ENCODE measurements at places on chromosomes 4 and X.

GRCh38 chrX:71420686-71421085 is 54.5 kb downstream of the TAF1 start:
- DNase-seq: no peak

DNA sequence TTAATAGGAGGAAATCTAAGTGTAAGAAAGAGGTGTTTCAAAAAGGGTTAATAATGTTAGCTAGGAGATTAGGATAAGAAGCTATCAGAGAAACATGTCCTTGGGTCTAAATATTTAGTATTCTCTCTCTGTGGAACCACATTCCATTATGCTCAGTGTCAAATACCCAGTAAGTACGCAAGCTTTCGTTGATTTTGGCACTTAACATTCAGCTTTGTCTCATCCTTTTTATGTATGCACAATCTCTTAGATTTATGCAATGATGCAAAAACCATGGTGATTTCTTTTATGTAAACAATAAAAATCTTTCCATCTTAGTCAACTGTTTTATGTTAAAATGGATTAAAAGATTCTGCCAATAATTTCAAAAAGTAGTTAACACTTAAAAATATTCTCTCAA is 129.2 kb downstream of the KLHL13 start:
- DNase-seq: no peak

GRCh38 chrX:79557212-79557611 is 190.1 kb upstream of the ITM2A start:
- DNase-seq: no peak

DNA sequence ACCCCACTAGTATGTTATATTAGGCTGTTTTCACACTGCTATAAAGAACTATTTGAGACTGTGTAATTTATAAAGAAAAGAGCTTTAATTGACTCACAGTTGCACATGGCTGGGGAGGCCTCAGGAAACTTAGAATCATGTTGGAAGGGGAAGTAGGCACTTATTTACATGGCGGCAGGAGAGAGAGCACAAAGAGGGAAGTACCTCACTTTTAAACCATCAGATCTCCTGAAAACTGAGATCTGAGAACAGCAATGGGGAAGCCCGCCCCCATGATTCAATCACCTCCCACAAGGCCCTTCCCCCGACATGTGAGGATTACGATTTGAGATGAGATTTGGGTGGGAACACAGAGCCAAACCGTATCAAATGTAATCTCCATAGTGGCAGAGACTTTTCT is 45.4 kb upstream of the XK start:
- DNase-seq: no peak

DNA sequence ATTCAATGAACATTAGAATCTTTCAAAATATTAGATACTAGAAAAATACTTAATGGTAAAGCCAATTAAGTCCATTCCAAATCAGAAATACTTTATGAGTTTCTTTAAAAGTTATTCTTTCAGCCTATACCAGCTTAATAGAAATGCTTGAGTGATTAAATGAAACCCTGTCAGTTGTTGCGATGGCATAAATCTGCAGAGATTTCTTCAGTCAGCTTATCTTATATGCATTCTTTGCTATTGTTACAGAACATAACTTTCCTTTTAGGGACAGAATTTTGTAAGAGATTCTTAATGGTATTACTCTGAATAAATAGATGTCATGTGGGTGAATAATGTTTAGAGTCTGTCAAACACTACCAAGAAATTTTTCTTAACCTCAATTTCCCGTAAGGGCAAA is 325.0 kb upstream of the HAND2 start:
- no peak for DNase-seq

GRCh38 chr4:150242820-150243458 is 164.7 kb downstream of the DCLK2 start:
- no peak for DNase-seq

DNA sequence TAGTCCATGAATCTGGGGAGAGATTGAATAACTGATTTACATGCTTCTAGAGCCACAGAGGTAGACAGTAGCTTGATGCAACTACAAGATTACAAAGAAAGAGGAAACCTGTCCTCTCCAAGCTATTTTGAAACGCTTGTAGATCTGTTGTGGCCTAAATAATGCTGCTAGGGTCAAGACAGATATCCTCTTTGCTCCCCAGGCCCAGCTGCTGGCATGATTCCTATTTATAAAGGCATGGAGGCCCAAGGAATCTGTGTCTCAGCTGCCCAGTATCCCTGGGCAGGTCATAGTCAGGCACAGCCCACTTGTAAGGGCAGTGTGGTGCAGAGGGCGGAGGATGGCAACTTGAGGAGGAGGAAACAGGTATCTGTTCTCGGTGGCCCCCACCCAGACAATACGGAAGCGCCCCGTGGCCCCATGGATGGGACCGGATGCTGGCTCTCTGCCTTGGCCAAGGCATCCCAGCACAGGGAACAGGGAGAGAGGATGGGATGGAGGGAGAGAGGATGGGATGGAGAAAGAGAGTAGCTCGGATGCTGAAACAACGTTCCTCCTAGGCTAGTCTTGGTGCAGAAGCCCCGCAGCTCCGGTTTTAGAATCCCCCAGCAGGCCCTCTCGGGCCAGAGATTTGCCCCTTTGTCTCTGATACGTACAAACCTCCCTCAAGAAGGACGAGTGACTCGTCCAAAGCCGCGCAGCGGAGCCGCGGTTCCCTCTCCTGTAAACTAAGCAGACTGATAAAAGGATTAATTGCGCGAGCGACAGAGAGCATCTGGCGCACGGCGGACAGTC is 767 bp upstream of the SMIM20 start:
- DNase-seq: no peak

GRCh38 chr4:151098979-151099228 is 524 bp upstream of the RPS3A start:
- no peak for DNase-seq

DNA sequence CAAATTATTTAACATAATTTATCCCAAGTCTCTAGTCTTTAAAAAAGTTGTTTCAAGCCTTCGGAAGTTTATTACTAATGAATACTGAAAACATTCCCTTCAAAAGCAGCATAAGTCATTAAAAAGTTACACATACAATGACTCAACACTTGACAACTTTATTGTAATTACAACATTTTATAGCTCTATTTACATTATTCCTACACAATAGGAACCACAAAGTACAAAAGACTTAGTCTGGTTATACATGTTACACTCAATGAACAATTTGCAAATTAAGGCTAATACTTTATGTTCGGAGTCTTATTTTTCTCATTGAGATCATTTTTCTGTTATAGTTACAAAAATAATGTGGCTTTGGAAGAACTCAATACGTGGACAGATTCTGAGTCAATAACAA is 114.4 kb upstream of the POF1B start:
- DNase-seq: no peak

Measured in stimulated activated CD8-positive, alpha-beta memory T cell treated with anti-CD3 and anti-CD28 coated beads, Interleukin-7, amount 100 ng/mL, for 1 hour (primary cell).